Nucleus accumbens (tissue), 56 donors: ENCODE measurements at places on chromosomes 2 and 18.

DNA sequence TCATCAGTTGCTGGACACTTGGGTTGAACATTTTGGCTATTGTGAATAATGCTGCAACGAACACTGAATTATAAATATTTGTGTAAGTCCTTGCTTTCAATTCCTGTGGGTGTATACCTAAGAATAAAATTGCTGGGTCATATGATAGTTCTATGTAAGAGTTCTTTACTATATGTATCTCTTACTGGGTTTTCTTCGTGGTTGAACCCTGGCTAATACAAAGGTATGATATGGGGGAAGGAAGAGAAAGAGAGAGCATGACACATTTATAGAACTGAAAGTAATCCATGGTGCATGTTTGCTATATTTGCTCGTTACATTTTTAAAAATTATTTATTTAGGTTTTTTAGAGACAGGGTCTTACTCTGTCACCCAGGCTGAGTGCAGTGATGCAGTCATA is 143.1 kb upstream of the GAREM1 start:
- DNase-seq: no peak

DNA sequence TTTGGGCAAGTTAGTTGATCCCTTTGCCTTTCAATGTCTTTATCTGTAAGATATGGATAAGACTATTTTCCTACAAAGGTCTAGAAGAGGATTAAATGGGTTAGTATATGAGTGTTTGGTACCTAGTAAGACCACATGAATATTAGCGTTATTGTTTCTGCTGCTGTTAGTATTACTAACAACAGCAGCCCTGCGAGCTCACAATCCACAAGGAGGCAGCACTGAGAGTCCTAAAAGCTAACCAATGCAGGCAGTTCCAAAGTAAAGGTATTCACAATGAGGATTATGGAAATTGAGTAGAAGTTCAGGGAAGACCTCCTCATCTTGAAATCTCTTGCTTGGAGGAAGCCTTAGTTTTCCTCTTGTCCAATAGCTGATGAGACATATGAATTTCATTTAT is 248.9 kb downstream of the TDRD15 start:
- DNase-seq: peak; percentile 26

DNA sequence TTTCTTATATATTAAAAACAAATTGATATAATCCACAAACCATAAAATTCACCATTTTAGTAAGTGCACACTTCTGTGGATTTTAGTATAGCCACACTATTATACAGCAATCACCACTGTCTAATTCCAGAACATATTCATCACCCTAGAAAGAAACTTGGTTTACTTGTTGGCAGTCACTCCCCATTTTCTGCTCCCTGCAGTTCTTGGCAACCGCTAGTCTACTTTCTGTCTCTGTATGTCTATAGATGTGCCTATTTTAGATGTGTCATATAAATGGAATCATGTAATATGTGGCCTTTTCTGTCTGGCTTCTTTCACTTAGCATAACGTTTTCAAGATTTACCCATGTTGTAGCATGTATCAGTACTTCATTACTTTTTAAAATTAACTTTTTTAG is 5.7 kb downstream of the CKAP2L start:
- no peak for DNase-seq

DNA sequence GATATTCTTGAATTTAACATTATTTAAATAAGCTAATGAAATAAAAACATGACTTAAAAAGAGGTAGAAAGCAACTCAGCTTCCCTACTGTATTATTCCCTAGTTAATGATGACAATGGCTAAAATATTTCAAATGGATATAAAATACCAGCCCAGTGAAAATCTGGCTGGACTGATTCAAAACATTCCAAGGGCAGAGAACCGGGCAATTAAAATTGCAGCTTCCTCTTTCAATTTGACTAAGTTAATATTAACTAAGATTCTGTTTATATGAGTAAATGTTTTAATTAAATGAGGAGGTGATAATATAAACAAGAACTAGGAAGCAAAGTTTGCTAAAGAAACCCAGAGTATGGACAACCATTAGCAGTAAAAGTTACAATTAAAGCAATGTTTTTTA is 65.6 kb downstream of the RAPH1 start:
- no peak for DNase-seq

DNA sequence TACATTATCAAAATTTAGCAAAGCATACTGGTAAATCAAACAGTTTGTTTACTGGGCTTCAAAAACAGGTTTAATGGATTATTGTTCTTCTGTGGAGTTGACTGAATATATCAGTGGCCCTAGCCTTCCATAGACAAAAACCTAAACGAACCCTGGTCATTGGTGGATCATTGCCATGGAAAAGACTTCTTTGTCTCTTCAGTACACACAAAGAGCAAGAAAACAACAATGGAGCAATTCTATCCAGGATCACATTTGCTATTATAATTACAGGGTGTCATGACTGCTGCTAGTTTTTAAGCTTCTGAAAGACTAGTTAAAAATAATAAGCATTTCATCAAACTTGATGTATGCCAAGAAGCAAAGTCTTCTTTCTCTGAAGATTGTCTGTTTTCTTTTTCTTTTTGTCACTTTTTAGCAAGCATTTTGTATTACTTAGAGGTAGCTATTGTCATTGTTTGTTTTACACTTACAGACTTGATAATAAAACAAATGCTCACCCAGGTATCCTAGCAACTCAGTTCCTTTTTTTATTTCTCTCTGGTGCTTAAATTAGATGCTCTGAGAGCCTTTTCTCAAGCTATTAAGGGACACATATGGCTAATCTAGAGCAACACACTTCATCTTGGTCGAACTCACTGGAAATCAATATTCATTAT is 1228.7 kb upstream of the DDX18 start:
- DNase-seq: no peak

DNA sequence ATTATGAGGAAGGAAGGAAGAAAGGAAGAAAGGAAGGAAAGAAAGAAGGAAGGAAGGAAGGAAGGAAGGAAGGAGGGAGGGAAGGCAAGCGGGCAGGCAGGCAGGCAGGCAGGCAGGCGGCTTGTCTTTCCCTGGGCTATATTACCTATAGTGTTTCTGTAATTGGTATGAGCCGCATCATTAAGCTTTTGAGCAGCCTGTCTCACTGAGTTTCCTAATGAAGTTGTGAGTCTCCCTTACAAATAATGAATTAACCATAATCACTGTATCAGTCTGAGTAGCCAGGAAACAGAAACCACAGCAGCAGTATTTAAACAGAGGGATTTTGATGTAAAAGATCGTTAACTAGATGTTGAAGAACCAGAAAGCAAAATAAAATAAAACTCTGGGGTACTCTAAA is 11.8 kb upstream of the SULT1C3 start:
- DNase-seq: no peak

GRCh38 chr2:173171924-173172643 is 96.4 kb downstream of the MAP3K20 start:
- no peak for DNase-seq

DNA sequence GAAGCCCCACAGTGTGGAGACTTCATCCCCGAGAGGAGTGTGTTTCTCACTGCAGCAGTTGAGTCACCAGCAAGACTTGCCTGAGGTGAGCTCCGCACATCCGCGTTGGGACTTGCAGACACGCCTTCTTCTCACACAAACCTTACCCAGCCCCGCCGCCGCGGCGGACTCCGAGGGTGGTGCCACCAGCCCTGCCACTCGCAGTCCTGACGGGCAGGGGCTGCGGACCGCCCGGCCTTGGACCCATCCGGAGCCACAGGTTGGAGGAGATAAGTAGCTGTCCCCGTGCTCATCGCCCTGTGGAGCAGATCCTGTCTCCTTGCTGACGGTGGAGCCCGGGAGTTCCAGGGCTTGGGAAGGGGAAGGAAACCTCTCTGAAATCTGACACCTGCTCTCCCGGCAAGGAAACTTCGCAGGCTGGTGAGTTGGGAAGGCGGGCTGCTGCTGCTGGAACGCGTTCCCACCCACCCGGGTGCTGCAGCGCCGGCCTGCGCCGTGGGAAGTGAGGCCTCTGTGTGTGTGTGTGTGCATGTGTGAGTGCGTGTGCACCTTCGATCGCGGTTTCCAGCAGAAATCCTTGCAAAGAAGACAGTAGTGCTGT is at the start of gene RAB27B:
Gene RAB27B, plus strand, starts transcription at position 197 of the 601 bp plus-strand sequence. CDS start 49,109 bp downstream, outside the sequence.
- peak; percentile 34 for DNase-seq

GRCh38 chr2:6184532-6185292 is 492.5 kb downstream of the SOX11 start:
- no peak for DNase-seq

DNA sequence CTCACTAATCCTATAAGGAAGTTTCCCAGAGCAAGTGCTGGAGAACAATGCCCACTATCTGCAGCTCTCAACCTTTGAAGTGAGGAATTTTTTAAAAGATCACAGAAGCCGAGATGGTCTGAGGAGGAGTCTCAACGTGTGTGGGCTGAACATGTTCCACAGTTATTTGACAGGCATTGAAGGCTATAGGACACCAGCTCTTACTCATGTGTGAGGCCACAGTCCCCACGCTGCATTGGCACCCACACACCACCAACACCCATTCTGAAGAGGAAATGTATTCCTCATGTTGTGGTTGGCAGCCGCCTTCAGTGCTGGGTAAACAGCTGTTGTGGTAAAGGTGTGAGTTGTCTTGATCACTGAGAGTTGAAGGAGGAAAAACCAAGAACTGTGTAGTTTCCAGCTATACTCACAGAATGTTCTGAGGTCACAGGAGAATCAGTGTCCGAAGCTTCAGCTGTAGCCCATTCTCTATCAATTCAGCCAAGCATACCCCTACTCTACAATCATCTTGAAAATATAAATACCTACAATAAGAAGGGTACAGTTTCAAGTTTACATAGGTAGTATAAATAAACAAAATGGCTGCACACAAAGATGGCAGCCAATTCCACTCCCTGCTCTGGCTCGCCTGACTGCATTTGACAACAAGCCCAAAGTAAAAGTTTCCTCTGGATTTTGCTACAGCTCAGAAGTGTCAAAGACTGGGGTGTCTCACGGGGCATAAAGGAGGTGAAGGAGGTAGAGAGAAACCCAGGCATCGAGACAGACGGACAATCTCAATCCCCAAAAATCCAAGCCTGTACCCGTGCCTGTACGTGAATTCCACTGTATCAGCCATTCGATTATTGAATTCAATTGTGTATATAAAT is 12.1 kb downstream of the CD226 start:
- no peak for DNase-seq

DNA sequence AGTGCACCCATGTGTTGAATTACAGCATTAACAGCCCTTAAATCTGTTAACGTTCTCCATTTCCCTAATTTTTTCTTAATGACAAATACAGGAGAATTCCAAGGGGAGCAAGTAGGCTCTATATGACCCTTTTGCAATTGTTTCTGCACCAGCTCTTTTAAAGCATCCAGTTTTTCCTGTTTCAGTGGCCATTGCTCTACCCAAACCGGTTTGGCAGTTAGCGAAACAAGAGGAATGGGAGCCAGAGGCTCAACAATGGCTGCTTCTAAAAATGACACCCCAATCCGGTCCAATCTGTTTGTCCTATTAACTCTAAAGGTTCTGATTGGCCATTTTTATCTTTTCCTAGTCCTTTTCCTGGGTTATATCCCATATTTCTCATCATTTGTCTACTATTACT is 15.1 kb upstream of the SUCLG1 start:
- DNase-seq: no peak

GRCh38 chr2:197033222-197033621 is 106.7 kb upstream of the PGAP1 start:
- no peak for DNase-seq

- peak; percentile 60 for DNase-seq
Measured at GRCh38 chr2:102355526-102356380, at the start of gene IL18R1. TSS of gene IL18R1 (plus strand) at chr2:102355796. CDS start at chr2:102362661, 6,865 bp downstream.

GRCh38 chr18:35463050-35463449 is 34.7 kb downstream of the INO80C start:
- no peak for DNase-seq

GRCh38 chr2:96092573-96092877 is 23.8 kb downstream of the ADRA2B start:
- DNase-seq: no peak

DNA sequence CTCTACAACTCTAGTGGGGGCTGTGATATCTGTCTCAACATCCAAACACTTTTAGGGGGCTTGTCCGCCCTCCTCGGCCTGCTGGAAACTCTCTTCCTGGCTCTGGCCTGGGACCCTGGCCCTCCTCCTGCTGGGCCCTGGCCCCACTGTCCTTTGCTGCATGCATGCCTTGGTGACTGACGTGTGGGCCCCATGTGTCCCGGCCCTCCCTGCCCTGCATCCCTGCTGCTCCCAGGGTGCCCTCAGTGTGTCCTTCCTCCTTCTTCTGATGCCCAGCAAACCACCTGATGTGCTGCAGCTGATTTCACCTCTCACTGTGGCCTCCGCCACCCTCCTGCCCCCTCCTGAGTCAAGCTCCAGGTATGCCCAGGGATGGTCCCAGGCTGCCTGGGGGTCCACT is 101.7 kb downstream of the SEPTIN10 start:
- no peak for DNase-seq

GRCh38 chr2:97754690-97755346 is 41.4 kb downstream of the ZAP70 start:
- DNase-seq: no peak

- DNase-seq: no peak
Measured at GRCh38 chr2:31270822-31271231, 36.9 kb downstream of the EHD3 start.

DNA sequence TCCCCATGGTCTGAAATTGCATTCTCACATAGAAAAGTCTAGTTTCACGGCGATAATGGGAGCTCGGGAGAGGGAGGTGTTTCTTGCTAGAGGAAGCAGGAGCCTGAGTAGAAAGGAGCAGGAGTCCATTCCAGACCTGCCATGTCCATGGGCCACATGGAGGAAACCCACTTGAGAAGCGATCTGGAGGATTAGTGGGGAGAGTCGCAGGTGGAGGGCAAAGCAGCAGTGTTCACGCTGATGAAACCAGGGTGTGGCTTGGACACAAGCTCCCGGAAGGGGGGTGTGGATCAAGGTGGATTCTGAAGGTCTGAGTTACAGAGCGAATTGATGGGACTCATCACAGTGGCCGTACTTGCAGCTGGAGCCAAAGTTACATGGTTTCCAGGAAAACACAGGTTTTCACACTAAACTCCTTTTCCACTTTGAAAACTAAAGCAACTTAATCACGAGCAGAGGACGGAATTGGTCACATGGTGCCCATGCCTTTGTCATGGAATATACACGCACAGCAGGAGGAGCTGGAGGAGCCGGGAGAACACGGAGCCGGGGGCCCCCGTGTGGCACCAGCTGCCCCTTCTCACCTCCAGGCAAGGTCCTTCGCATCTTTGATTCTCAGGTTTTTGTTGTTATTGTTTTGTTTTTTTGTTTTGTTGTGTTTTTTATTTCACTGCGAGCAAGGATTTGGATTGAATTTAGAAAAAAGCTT is 255.1 kb upstream of the MYT1L start:
- no peak for DNase-seq

- no peak for DNase-seq
Measured at GRCh38 chr2:119853777-119854399, 94.2 kb downstream of the PTPN4 start.

- DNase-seq: no peak
Measured at GRCh38 chr2:196077821-196078220, 9.2 kb upstream of the DNAH7 start.

DNA sequence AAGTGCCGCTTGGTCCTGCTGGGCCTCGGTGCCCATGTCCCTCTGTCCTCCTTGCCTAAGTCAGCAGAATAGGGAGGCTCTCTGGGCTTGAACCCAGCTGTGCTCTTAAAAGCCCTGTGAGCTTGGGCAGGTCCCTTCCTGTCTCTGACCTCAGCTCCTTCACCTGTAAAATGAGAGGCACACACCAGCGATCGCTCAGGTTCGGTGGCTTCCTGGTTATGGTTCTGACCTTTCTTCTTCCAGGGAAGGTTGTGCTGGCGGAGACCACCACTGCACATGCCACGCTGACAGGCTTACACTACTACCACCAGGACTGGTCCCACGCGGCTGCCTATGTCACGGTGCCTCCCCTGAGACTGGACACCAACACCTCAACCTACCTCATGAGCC is 36.1 kb upstream of the MAPRE3 start:
- no peak for DNase-seq

GRCh38 chr2:240412975-240413812 is 22.3 kb upstream of the GPC1 start:
- no peak for DNase-seq

- DNase-seq: no peak
Measured at GRCh38 chr2:83874712-83875430, 584.2 kb downstream of the SUCLG1 start.
